Parietal lobe (tissue), 2 donors: ENCODE measurements at places on chromosomes 16 and 17. TPM values are rescaled to one million over a fixed set of nuclear protein-coding genes. Genes with fewer than 3 reads are reported as not detected.

The RHBDL1 gene
- total RNA-seq = 1.6 TPM

The CDH13 gene
- total RNA-seq = 50.1 TPM

The MYH3 gene
- total RNA-seq = 1.9 TPM

The HOXB1 gene
- total RNA-seq = not detected

The CACNG5 gene
- 0.63 TPM for total RNA-seq

The G6PC1 gene
- not detected for total RNA-seq

The RNF112 gene
- 47.6 TPM for total RNA-seq

The CDRT15L2 gene
- total RNA-seq = not detected

The ACOX1 gene
- total RNA-seq = 81.4 TPM

The NECAB2 gene
- 0.63 TPM for total RNA-seq

The EPOP gene
- total RNA-seq = 0.94 TPM

The ITFG1 gene
- total RNA-seq = 165 TPM

The CLUH gene
- 42.9 TPM for total RNA-seq

The KLHL11 gene
- 69.5 TPM for total RNA-seq

The IL34 gene
- total RNA-seq = 2.8 TPM

The PYY gene
- total RNA-seq = not detected

The HOXB2 gene
- total RNA-seq = not detected

The DNASE1 gene
- total RNA-seq = 84.8 TPM

The APOBR gene
- total RNA-seq = 0.31 TPM

The CDIP1 gene
- 18.2 TPM for total RNA-seq

The CDH8 gene
- 37.2 TPM for total RNA-seq

The OR3A2 gene
- 1.3 TPM for total RNA-seq

The OTOP2 gene
- total RNA-seq = not detected

The CD19 gene
- total RNA-seq = 0.94 TPM

The TP53 gene
- 15.3 TPM for total RNA-seq

The KRT12 gene
- total RNA-seq = not detected

The BCL7C gene
- total RNA-seq = 47.3 TPM

The BCAR1 gene
- 28.5 TPM for total RNA-seq

The COQ9 gene
- total RNA-seq = 51.0 TPM

The KIAA0513 gene
- 66.4 TPM for total RNA-seq
